ENCODE measurements at places on chromosomes 6 and 20.

DNA sequence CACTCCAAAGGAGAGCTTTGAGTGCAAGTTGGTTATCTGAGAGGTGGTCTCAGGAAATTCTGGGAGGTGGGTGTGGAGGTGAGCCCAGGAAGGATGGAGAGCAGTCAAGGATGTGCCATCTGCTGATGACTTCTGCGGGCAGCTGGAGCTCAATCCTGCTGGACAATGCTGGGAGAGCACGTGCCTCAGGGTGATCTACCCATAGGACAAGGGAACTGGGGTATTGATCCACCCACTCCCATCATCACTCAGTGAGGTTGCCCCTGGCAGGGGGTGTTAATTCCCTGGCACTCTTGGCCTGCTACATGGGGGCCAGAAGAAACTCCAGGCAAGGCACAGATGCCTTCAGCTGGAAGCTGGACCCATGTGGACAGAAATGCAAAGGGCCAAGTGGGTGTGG, 7.1 kb upstream of the ZBP1 start:
- no peak for DNase-seq

DNA sequence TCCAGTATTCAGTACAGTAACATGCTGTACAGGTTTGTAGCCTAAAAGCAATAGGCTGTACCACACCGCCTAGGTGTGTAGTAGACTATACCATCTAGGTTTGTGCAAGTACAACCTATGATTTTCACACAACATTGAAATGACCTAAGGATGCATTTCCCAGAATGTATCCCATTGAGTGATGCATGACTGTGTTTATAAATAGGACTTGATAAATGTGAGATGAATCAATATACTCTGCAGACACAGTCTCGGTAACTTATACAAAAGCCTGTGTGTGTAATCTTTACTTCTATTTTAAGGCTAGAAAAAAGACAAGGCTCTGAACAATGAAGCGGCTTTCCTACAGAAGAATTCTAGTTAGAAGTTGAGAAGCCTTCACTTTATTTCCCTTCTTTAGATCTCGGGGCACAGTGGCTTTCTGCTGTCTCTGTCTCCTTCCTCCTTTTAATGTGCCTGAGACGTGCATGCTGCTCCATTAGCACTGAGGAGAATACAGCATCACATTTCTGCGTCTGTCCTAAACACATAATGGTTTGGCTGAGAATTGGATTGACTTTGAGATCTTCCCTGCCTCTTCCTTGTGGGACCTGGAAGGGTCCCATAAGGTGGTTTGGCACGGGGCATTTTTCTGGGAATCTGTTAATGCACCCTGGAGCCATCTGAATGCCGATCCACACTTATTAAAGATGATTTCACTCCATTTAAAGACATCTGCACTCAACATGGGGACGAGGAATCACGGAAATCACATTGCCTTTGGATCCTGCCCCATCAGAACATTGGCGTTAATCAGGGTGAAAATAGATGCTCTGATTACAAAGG, 112.5 kb downstream of the SCML4 start:
- DNase-seq, result no peak

- DNase-seq, result no peak
Measured at GRCh38 chr20:31922181-31922580, 29.7 kb downstream of the PDRG1 start.

DNA sequence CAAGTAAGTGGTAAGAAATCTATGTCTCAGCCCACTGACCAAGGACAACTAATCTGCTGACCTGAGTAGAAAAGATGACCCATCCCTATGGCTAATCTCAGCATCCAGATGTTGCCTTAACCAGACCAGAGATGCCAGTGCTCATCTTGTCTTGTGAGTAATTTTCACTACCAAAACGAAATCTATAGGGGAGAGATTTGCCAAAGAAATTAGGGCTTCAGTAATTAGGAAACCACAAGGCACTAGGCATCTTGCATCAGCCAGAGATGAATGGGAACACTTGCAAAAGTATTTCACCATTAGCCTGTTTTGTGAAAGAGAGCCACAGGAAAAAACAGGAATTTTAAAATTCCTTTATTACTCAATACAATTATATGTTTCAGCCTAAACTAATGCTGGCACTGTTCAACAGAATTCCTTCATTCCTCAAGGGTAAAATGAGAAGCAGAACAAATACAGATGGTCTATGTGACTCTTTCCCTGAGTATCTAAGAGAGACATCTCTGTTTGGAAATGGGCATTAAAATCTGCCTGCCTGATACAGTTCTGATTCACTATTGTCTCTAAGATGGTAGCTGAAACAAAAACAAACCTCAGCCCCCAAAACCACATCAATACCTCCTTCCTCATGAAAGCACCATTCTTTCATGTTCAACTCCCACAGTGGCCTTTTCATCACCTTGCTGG, 87.8 kb downstream of the GMDS start:
- DNase-seq, result no peak

GRCh38 chr6:72894091-72894490, 272.2 kb downstream of the KCNQ5 start:
- no peak for DNase-seq

DNA sequence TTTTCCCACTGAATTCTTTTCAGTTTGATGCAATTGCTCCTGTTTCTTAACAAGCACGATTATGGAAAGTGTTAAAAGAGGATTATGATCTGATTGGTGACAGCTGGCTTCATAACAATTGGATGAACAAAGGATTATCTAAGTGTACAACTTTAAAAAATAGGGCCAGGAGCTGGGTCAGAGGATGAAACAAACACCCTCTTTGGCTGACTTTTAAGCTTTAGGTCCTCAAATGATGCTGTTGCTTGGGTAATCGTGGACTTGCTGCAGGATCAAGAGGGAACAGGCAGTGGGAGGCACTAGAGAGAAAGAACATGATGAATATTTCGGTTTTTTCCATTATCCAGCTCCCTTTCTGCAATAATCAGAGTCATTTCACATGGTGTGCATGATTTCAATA, 35.5 kb upstream of the TMX4 start:
- no peak for DNase-seq

- DNase-seq, result no peak
Measured at GRCh38 chr6:27616328-27617045, 143.6 kb upstream of the ZNF184 start.

All from activated CD4-positive, alpha-beta T cell treated with anti-CD3 and anti-CD28 coated beads for 24 hours (primary cell).